ENCODE measurements at places on chromosomes 5 and 9.

GRCh38 chr5:62575066-62575465 is 3.6 kb upstream of the LRRC70 start:
- no peak for DNase-seq

- no peak for DNase-seq
Measured at GRCh38 chr5:136042665-136043121, 13.9 kb downstream of the TGFBI start.

DNA sequence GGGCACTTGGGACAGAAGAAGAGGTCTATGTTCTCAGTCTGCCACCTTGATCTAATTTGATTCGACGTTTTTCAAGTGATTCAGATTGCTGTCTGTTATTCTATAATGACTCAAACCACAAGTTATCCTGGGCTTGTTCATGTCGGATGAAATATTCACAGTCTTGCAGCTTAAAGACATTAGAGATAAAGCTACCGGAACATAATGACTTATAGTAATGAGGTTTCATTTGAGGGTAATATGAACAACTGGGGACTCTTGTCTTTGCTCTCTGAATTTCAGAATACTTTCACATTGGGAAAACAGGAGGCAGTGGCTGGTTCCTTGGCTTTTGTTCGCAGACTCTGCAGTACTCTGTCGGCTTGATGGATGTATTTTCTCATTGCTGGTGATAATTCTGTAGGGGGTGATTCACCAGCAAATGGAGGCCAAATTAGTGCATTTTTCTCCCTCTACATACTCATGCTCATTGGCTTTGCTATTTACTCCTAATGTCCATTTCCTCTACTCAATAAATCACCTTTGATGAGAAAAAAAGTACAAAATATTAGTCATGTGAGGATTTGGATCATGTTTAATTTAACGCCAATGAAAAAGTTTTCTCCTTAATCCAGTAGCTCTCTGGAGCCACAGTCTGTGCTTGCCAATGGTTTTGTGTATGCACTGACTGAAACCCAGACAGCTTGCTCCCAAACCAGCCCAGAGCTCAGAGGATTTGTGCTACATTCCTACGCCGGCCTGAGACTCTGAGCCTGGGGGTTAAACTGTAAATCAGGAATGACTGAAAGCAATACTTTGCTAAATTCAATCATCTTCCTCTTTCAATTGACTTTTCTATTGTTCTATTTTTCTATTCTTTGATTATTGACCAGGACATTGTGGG is 154.7 kb upstream of the ANKH start:
- DNase-seq: no peak

DNA sequence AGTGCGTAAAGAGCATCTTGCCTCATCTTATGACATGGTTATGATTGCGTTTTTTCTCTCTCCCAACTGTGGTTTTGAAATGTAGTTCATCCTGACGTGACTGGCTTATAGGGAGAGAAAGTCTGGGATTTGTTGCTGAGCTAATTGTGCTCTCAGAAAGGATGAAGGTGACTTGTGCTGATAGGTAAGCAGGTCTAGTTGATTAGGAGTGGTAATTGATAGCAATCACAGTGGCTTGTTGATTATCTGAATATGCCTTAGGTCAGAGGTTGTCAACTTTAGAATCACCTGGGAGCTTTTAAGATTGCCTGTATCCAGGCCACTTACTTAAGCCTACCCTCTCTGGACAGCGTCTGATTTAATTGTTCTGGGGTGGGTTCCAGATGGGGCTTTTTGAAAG is 117.8 kb downstream of the TLE4 start:
- DNase-seq: no peak

GRCh38 chr9:127159949-127160610 is 37.6 kb upstream of the ANGPTL2 start:
- no peak for DNase-seq

GRCh38 chr9:137306066-137306849 is 4.2 kb upstream of the NRARP start:
- no peak for DNase-seq

DNA sequence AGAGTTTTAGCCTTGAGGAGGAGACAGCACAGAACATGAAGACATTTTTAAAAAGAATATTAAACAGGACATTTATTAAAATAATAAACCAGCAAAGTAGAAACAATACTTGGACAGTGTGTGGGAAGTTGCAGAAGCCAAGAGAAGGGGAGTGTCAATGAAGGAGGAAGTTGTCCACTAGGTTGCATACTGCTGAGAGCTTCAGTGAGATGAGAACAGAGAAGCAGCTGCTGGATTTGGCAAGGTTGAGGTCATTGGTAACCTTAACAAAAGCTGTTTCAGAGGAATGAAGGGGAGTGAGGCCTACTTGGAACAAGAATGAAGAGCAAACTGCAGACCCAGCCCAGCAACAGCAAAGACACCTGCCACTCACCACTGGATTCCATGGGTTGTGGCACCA is 11.4 kb downstream of the BHMT start:
- no peak for DNase-seq

GRCh38 chr9:107707428-107707837 is 217.9 kb upstream of the KLF4 start:
- DNase-seq: no peak

- no peak for DNase-seq
Measured at GRCh38 chr5:59357381-59357977, 536.0 kb downstream of the PDE4D start.

GRCh38 chr5:9621379-9621903 is 8.7 kb downstream of the TAS2R1 start:
- DNase-seq: no peak

DNA sequence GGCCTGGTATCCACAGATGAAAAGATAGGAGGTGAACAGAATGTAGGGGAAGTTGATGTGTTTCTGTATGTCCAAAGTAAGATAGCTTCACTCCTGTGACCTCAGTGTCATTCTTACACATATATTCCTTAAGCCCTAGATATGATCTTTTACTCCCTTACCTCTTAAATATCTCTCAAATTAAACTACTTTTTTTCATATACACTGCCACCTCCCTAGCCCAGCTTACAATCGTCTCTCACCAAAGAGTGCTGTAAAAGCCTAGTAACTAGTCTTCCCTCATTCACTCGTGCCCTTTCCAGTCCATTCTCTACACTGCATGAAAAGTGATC is 5.3 kb downstream of the DNAI1 start:
- no peak for DNase-seq

GRCh38 chr9:14313951-14314423 is at the start of gene NFIB:
NFIB (minus strand) TSS chr9:14314141; CDS start chr9:14313511, 630 bp downstream.
- no peak for DNase-seq

GRCh38 chr5:65142511-65143011 is 339.2 kb downstream of the ADAMTS6 start:
- no peak for DNase-seq

- DNase-seq: no peak
Measured at GRCh38 chr5:133140311-133140710, 88.5 kb downstream of the HSPA4 start.

GRCh38 chr5:39891376-39891775 is 466.6 kb upstream of the DAB2 start:
- DNase-seq: no peak
